Naive thymus-derived CD8-positive, alpha-beta T cell (primary cell): ENCODE measurements at places on chromosomes 11 and 22. TPM values are rescaled to one million over a fixed set of nuclear protein-coding genes. Genes with fewer than 3 reads are reported as not detected.

DNA sequence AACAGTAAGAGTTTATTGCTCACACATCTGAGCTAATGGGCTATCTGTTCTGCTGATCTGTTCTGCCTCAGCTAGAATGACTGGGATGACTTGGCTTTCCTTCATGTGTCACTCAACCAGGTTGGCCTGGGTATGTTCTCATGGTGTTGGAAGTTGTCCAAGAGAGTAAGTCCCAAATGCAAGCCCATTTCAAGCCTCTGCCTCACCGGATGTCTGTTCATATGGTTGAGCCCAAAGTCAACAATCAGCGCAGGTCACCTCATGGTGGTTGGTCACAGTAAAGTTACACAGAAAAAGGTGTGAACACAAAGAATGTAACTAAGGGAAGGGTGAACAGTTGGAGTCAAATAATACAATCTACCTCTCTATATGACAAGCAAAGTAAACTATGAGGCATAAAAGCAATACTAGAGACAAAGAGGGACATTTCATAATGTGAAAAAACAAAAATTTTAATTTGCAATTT lies 1.9 kb downstream of the GDPD4 start:
- no peaks in the 10 kb centered on the region for H3K36me3 ChIP-seq
- H3K27me3 ChIP-seq = peaks cover 1% of the 10 kb centered on the region
- H3K4me1 ChIP-seq = no peaks in the 10 kb centered on the region
- no peak overlapping the region for H3K4me3 ChIP-seq

GRCh38 chr11:75152651-75153427 lies 1.9 kb downstream of the SLCO2B1 start:
- DNase-seq = no peak
- no peak overlapping the region for H3K27ac ChIP-seq
- H3K4me1 ChIP-seq = peaks cover 6% of the 10 kb centered on the region

- no peak overlapping the region for H3K27ac ChIP-seq
- no peaks in the 10 kb centered on the region for H3K4me1 ChIP-seq
- H3K27me3 ChIP-seq = peaks cover 9% of the 10 kb centered on the region
- DNase-seq = no peak
- no peak overlapping the region for H3K4me3 ChIP-seq
Measured at GRCh38 chr11:4654635-4655369, 11.0 kb downstream of the OR51E1 start.

DNA sequence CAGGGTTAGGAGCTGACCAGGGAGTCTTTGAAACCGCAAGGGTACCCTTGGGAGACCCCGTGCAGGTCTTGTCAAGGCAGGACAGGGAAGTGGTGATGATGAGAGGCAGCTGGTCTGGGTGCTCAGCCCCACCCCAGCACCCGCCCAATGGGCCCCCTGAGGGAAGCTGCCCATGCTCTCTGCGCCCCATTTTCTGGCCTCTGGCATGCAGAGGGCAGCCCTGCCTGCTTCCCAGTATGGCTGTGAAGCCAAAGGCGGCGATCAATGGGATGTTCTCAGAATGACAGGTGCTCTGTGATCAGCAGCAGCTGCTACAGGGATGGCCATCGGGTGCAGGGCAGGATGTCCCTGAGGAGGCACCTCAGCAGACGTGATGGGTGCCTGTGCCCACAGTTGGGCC lies 54.7 kb downstream of the CDKN1C start:
- H3K36me3 ChIP-seq = peaks cover 25% of the 10 kb centered on the region
- no peak overlapping the region for H3K4me3 ChIP-seq
- peaks cover 4% of the 10 kb centered on the region for H3K4me1 ChIP-seq
- H3K27ac ChIP-seq = no peak overlapping the region
- no peak for DNase-seq
- H3K27me3 ChIP-seq = no peaks in the 10 kb centered on the region

DNA sequence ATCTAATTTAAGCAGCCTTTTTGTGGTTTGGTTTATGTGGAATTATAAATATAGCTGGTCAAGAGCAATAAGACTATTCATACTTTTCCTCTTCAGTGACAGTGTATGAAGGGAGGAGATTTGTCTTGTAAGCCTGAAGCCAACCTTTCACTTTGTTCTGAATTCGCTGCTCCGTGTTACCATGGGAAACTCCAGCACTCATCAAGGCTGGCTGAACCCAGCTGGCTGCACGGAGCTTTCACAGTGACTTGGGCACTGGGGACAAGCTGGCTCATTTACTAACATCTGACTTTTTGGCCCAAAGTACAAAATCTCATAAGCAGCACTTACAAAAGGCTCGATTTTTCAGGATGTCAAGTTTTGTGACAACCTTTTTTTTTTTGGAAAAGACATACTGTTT lies 120.4 kb upstream of the GRIA4 start:
- no peaks in the 10 kb centered on the region for H3K27me3 ChIP-seq
- no peak overlapping the region for H3K27ac ChIP-seq
- no peak overlapping the region for H3K4me3 ChIP-seq

DNA sequence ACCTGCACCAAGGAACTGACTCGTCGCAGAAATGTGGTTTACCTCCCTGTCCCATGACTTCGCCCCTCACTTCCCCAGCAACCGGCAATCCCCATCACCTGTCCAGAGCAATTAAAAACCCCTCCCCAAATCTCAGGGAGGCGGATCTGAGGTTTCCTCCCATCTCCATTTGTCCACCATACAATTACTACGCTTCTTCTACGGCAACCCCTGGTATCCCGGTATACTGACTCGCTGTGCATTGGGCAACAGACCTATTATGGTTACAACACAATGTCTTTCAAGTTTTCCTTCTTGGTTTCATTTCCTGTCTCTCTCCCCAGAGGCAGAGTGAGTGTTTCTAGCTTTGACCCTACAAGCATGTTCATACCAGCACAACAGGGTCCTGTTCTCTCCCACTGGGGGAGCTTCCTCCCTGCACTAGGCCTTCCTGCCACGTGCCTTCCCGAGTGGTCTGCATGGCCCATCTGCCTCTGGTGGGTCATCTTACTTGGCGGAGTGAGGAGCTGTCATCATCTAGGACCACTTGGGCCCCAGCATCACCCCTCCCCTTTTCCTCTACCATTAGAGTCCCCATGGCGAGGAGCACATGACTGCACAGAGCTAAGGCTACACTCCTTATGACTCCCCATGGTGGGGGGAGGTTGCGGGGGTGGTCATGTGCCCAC lies 30.3 kb upstream of the NAP1L4 start:
- no peaks in the 10 kb centered on the region for H3K27me3 ChIP-seq
- H3K4me3 ChIP-seq = peak overlapping the region; percentile 21
- peaks cover 49% of the 10 kb centered on the region for H3K4me1 ChIP-seq
- peaks cover 41% of the 10 kb centered on the region for H3K36me3 ChIP-seq
- peak overlapping the region; percentile 88 for H3K27ac ChIP-seq

DNA sequence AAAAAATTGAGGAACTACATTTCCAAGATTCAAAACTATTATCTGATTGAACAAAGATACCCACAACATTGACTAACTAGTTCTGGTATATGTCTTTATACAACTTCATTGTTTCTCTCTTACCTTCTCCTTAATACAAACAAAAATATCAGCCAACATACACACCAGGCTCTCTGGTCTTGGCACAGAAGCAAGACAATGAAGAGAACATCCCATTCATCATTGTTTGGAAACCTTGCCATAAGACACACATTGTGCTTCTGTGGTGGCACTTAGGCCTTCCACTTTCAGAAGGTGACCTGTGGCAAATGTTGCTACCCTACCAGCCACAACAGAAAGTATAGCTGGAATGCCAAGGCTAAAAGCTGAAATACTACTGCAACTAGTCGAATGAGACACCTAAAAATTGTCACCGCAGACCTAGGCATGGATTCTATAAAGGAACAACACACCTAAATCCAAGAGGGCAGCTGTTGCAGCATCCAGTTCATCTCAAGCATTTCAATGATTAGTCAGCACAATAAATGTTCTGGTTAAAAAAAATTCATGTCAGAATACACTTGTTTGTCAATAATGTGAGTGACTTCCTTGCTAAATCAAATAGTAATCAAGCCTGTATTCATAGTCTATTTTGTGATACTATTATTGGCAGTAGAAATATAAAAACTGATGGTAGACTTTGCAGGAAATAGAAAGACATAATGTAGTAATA lies 26.3 kb downstream of the MAP6 start:
- H3K4me3 ChIP-seq = no peak overlapping the region
- no peak for DNase-seq
- H3K27me3 ChIP-seq = peaks cover 7% of the 10 kb centered on the region

DNA sequence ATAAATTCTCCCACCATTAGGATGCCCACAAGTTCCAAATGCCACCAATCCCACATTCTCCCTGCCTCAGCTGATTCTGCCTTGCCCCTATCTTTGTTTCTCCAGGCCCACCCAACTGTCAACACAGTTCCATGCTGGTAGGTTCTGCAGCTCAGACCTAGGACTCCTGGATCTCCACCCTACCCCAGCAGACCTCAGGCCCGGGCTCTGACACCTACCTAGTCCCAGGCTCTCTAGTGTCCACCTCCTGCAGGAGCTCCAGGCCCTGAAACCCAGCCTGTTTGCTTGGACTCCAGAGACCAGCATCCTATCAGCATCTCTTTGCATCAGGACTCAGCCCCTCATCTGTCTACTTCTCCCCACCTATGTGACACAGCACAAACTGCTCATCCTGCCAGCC lies 86.5 kb downstream of the PDE2A start:
- H3K36me3 ChIP-seq = no peaks in the 10 kb centered on the region
- peaks cover 54% of the 10 kb centered on the region for H3K4me1 ChIP-seq
- peak; percentile 19 for DNase-seq
- H3K27me3 ChIP-seq = peaks cover 46% of the 10 kb centered on the region

GRCh38 chr11:70901951-70902521 lies 350.3 kb downstream of the SHANK2 start:
- H3K4me3 ChIP-seq = peak overlapping the region; percentile 41
- no peak for DNase-seq
- no peak overlapping the region for H3K27ac ChIP-seq
- peaks cover 2% of the 10 kb centered on the region for H3K4me1 ChIP-seq
- peaks cover 5% of the 10 kb centered on the region for H3K27me3 ChIP-seq

The RAG2 gene
- not detected for total RNA-seq

The CCDC188 gene
- not detected for total RNA-seq
